ENCODE measurements at places on chromosomes 7 and 10.

- no peak for DNase-seq
Observed at GRCh38 chr10:15315286-15315685, 55.8 kb downstream of the FAM171A1 start.

DNA sequence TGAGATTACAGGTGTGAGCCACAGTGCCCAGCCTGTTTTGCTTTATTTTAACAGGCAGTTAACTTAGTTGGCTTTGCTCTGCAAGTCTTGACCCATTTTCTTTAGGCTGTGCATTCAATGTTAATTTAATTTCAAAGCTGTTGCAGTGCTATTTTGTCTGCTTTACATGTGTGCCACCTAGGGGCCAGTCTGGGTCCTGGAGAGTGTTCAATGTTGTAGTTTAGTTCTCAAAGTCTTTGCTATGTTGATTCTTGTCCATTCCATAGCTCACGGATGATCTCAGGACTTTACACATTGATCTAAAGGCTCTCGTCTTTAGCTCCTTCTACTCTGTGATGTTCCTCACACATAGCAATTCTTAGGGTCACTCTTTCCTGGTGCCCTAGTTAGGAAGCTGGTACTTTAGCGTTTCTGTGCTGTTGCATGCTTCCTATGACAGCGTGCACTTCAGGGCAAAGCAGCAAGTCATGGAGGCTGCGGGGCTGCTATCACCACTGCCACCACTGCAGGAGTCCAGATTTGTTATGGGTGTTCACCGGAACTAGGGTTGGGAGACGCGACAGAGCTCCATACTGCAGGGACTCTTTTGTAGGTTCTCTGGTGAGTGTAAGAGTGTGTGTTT is 16.4 kb upstream of the ABCA13 start:
- no peak for DNase-seq

DNA sequence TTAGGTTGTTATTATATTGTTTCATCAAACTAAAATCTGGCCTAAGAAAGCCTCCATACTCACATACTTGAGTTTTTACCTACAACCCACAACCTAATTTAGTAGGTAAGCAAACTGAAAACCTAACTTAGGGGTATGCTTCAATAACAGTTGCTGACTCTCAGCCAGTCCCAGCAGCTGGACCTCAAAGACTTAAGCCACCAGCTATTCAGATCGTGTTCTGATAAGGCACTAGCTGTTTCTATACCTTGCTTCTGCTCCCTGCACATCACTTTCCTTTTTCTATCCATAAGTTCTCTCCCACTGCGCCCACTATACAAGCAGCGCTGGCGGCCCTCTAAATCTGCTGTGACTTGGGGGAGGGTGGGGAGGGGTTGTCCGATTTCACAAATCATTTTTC is 42.3 kb downstream of the SUGCT start:
- no peak for DNase-seq

DNA sequence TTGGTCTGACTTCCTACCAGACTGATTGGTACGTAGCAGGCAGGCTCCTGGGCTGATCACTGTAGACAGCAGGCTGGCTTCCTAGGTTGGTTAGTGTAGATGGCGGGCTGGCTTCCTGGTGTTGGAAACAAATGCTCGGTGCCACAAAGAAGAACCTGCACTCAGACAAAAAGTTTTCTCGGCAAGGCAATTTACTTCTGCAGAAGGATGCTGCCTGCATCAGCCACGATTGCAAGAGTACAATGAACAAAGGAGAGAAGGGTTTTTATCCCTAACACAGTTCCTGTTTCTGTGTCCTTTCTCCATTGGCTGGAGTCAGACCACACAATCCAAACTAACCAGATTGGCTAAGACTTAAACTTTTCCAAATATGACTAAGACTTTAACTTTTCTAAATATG is 123.6 kb upstream of the PPP2R2D start:
- DNase-seq: no peak

DNA sequence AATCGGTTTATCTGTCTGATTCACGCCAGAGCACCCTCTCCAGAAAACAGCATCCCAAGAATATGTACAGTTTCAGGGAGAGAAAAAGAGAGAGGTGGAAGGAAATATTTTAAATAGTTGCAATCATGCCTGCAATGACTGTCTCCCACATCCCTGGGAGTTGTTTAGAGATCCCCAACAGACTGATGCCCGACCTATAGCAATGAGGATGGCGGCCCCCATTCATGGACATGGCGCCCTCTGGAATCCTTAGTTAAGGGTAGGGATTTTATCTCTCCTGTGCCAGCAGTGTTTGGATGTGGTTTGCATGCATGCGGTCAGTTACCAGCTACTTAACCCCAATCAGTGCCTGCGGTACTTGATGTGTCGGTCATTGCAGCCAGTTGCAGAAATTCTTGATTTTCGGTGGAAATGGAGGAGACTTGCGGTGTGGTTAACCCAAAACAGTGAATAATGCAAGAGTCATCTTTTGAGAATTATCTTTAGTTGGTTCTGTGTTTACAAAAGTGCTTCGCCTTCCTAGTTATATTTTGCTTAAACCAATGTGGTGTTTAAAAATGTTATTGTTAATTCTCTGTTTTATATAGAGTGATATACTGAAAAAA is 186.0 kb upstream of the TCF7L2 start:
- DNase-seq: no peak

DNA sequence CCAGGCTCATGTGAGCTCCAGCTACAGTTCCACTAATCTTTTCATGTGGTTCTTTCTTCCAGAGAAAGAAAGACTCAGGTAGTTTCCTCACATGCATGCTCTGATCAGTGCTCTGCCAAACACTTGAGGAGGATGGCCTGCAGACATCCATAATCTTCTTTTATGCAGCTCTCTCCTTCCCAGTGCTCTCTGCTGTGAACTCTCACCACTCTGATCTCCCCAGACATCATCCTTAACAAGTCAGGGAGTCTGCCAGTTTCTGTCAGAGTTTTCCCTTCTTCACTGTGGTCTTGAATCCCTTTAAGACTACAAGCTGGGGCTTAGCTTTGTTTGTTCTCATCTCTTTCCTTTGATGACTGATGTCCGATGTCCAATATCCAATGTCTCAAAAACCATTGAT is 203.4 kb upstream of the PRKCQ start:
- no peak for DNase-seq

- DNase-seq: no peak
Observed at GRCh38 chr10:86056672-86057071, 309.9 kb downstream of the GRID1 start.

DNA sequence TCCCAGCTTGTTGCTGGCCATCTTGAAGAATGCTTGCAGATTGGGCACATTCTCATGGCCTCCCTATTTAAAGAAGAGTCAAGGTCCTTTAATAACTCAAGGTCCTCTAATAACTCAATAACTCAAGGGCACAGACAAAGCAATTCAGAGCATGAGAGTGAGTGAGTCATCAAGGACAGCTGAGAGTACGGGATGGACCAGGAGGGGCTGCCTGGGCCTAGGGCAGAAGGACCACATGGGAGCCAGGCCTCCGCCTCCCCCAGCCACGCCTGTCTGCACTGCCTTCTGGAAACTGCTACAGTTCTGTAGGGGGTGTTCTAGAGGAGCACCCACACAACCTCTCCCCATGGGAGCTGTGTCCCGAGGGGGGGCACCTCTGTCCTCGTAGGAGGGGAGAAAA is 48.9 kb downstream of the ZNF503 start:
- DNase-seq: no peak

- DNase-seq: no peak
Observed at GRCh38 chr10:131213741-131214505, 97.6 kb downstream of the TCERG1L start.

DNA sequence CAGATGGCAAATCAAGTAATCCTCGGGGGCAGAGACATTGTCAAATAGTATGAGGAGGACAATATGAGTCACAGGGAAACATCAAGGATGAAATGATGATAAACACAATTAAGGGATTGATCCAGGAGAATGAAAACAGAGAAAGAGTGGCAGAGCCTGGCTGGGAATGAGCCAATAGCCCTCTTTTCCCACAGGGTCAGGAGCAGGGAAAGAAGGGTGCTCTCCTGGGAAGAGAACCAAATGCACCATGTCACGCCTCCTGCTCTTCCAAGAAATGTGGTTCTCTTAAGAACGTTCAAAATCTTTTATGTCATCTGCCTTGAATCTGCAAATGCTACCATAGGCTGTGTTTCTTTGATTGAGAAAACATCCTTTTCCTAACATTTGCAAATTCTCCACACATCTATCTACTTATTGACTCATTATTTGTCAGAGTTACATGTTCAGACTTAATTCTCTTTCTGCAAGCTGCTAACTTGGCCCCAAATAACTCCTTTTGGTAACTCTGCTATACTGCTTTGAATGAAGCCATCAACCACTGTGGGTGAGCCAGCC is 50.6 kb downstream of the HIPK2 start:
- no peak for DNase-seq

DNA sequence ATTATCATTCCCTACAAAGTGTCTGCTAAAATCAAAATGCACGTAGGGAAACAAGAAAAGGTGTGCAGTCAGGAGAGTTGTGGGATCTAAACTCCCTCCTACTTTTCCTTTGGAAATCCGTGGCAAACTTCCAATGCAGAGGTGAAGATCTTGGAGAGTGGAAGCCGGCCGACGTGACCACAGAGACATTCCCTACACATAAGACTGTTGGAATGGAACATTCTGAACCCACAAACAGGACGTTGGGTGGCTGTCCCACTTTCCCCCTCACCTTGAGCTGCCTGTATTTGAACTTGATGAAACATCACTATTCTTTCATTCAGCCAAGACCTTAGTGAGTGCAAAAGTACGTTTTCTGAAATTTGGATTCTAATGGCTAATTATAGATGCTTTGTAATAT is 65.9 kb downstream of the PRKCQ start:
- no peak for DNase-seq

GRCh38 chr7:67823345-67823744 is 826.7 kb downstream of the TYW1 start:
- DNase-seq: no peak

GRCh38 chr7:156002362-156003066 is 190.3 kb upstream of the SHH start:
- DNase-seq: no peak

DNA sequence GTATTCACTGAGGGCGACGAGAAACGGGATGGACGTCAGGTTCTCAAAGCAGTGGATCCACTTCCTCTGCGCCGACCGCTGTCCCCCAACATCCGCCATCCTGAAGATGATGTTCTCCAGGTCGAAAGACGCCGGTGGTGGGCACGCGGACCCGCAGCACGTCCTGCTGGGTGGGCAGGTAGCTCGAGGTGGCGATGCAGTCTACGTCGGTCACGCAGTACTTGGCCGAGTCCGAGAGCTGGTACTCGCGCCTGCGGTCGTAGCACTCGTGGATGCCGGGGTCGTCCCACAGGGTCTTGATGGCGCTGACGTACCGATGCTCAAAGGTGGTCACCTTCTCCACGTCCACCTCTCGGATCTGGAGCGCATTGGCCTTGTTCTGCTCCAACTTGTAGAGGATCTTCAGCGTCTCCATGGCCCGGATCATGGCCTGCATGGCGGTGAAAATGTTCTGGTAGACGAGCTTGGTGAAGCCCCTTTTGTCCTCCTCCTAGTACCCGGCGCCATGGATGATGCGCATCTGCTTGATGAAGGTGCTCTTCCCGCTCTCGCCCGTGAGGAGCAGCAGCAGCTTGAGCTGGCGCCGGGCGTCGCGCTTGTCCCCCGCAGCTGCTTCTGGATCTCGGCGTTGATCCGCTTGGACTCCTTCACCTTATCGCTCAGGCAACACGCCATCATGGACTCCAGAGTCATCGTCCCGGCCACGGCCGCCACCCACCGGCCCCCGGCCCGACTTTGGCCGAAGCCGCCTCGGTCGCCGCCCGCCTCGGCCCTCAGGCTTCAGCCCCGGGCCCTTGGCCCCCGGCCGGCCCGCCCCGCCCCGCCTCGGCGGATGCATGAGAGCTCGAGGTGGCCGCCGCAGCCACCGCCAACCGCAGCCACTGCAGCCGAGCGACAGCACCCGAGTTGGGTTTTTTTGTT is 122.9 kb upstream of the KCTD7 start:
- no peak for DNase-seq

DNA sequence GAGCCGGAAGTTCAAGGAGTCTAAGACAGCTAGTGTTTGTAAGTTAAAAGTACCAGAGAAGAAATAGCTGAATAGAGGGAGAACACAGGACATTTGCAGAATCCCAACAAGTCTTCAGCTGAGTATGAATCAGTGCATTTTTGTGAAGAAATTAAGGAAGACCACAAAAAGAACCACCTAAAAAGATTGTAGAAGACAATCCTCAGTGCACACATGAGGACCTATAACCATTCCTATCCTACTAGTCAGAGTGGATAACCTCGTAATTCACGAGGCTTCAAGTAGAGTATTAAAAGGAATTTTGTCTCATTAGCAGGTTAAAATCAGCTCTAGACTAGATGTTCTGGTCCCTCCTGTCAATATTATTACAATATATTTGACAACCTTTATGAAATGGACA is 295.4 kb upstream of the KAT6B start:
- no peak for DNase-seq
